Activated CD4-positive, alpha-beta T cell treated with anti-CD3 and anti-CD28 coated beads for 36 hours (primary cell): ENCODE measurements at places on chromosomes 7 and 10. TPM values are rescaled to one million over a fixed set of nuclear protein-coding genes. Genes with fewer than 3 reads are reported as not detected.

GRCh38 chr7:107394831-107395230 is 75.0 kb upstream of the GPR22 start:
- no peak overlapping the region for H3K4me3 ChIP-seq
- no peak overlapping the region for H3K27ac ChIP-seq
- H3K4me1 ChIP-seq = no peaks in the 10 kb centered on the region
- no peak for DNase-seq
- H3K36me3 ChIP-seq = peaks cover 8% of the 10 kb centered on the region
- H3K27me3 ChIP-seq = no peaks in the 10 kb centered on the region

- peaks cover 2% of the 10 kb centered on the region for H3K27me3 ChIP-seq
- no peak for DNase-seq
- H3K4me1 ChIP-seq = peaks cover 17% of the 10 kb centered on the region
- no peak overlapping the region for H3K27ac ChIP-seq
- H3K4me3 ChIP-seq = no peak overlapping the region
Observed at GRCh38 chr7:29328045-29328444, 133.5 kb downstream of the CHN2 start.

DNA sequence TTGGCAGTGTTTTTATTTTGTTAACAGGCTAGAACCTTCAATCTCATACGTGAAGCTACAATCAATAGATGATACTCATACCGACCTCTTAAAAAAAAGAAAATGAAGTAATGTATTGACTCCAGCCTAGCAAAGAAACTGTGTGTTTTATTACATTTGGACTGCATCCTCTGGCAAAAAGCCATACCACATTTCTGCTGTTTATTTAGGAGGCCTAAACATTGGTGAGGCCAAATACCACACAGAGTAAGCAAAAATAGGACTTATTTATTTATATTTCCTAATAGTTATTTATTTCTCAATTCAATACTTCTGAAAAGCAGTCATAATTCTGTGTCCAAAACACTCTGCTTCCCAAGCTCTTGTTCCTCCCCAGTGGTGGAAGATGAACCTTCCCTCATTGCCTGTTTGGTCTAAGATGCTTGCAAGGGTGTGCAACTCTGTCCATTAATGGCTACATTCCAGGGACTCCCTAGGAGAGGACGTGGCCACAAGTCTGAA is 398.8 kb upstream of the KLF6 start:
- no peak for DNase-seq
- H3K27ac ChIP-seq = no peak overlapping the region
- H3K4me3 ChIP-seq = no peak overlapping the region
- H3K36me3 ChIP-seq = no peaks in the 10 kb centered on the region
- H3K4me1 ChIP-seq = peaks cover 14% of the 10 kb centered on the region

Gene FKBP6
- total RNA-seq = not detected

DNA sequence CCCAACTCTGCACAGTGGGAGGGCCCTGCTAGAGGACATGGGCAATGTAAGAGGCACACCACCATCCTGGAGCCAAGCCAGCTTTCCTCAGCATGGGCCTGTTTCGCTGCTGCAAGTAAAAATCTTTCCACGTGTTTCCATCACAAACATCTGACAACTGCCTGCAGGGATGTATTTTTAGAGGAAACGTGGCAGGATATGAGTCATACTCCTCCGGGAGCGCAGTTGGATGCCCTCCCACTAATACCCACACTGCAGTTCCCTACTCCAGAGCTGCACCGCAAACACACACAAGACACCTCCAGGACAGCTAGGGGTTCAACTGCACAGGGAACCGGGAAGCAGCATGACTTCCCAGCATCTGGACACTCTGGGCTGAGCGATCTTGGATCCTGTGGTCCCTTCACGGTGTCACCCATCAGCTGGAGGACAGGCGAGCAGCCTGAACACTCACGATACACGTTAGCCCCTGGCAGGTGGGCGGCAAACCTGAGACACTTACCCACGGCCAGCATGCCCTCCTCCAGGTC is 26.1 kb downstream of the PLAC9 start:
- H3K4me3 ChIP-seq = no peak overlapping the region
- H3K27ac ChIP-seq = peak overlapping the region; percentile 18
- no peaks in the 10 kb centered on the region for H3K27me3 ChIP-seq
- DNase-seq = no peak
- peaks cover 10% of the 10 kb centered on the region for H3K4me1 ChIP-seq
- peaks cover 79% of the 10 kb centered on the region for H3K36me3 ChIP-seq

- H3K27me3 ChIP-seq = no peaks in the 10 kb centered on the region
- peak overlapping the region; percentile 48 for H3K4me3 ChIP-seq
- peaks cover 22% of the 10 kb centered on the region for H3K36me3 ChIP-seq
- peaks cover 71% of the 10 kb centered on the region for H3K4me1 ChIP-seq
- DNase-seq = peak; percentile 71
- peak overlapping the region; percentile 98 for H3K27ac ChIP-seq
Observed at GRCh38 chr7:150734254-150734653, 3.0 kb upstream of the GIMAP5 start.

DNA sequence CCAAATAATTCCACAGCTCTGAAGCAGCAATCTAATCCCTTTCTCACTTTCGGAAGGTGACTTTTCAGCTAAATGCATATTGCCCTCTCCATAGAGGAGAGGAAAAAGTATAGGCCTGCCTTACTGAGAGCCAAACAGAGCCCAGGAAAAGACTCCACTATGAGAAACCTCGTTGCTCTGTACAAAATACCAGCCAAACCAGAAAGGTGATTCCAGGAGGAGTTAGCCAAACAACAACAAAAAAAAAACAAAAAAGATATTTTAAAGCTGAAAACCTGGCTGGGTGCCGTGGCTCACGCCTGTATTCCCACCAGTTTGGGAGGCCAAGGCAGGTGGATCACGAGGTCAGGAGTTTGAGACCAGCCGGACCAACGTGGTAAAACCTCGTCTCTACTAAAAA is 70.5 kb downstream of the HOXA1 start:
- H3K36me3 ChIP-seq = no peaks in the 10 kb centered on the region
- peaks cover 2% of the 10 kb centered on the region for H3K27me3 ChIP-seq
- no peak for DNase-seq
- no peak overlapping the region for H3K4me3 ChIP-seq

Gene MUC3A
- not detected for total RNA-seq
